Stimulated activated CD8-positive, alpha-beta memory T cell treated with anti-CD3 and anti-CD28 coated beads, Interleukin-7, amount 100 ng/mL, for 1 hour (primary cell): ENCODE measurements at places on chromosomes 16 and 17.
A peak's percentile ranks its signal among the peaks of the same experiment; 100 is the strongest.

GRCh38 chr17:26962255-26963162 is 331.4 kb upstream of the WSB1 start:
- DNase-seq = no peak

GRCh38 chr16:81556715-81557284 is 112.2 kb downstream of the CMIP start:
- peak; percentile 5 for DNase-seq

- no peak for DNase-seq
These were observed 5.9 kb downstream of the STRADA start for GRCh38 chr17:63735691-63736090.

DNA sequence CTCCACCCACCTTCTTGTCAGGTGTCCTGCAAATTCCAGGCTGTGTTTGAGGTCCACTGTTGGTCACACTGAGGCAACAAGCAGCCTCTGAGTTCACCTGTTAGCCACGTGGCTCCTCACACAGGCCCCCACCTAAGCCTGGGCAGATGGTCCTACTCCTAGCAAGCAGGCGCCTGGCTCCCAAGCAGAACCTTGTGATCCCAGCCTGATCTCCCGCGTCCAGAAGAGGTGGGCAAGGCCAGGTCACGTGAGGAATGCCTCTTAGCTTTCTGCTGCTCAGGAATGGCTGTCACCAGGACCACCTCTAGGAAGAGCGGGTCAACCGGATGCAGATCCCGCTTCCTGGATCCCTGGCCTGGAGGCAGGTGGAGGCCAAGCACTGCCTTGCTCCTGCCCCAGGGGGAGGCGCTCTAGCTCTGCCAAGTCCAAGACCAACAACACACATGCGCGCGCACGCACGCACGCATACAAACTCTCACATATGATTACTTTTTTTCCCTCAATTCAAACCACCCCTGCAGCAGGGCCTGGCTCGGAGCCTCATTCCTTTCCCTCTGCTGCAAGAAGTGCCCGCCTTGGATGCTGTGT is 9.5 kb downstream of the CYB561 start:
- DNase-seq = no peak

- no peak for DNase-seq
These were observed 703.5 kb upstream of the RBFOX1 start for GRCh38 chr16:6629110-6629509.

DNA sequence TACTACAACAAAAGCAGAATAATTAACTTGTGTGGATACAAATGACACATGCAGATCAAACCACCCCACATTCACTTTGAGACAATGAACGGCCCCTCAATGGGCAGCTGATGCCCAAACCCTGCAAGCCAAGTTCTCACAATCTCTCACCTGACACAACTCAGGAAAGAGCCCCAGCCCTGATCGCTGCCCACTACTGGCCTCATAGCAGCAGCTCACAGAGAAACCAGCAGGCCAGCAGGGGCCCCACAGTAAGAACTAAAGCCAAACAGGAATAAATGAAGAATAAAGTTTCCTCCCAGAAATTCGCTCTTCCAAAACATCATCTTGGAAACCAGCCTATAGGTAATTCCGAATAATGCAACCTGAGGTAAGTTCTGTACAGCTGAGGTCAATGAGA is 7.7 kb downstream of the AKTIP start:
- DNase-seq = no peak

- no peak for DNase-seq
These were observed 197.7 kb upstream of the NOG start for GRCh38 chr17:56395787-56396186.

- DNase-seq = no peak
These were observed 35.3 kb upstream of the CRHR1 start for GRCh38 chr17:45748731-45749310.

DNA sequence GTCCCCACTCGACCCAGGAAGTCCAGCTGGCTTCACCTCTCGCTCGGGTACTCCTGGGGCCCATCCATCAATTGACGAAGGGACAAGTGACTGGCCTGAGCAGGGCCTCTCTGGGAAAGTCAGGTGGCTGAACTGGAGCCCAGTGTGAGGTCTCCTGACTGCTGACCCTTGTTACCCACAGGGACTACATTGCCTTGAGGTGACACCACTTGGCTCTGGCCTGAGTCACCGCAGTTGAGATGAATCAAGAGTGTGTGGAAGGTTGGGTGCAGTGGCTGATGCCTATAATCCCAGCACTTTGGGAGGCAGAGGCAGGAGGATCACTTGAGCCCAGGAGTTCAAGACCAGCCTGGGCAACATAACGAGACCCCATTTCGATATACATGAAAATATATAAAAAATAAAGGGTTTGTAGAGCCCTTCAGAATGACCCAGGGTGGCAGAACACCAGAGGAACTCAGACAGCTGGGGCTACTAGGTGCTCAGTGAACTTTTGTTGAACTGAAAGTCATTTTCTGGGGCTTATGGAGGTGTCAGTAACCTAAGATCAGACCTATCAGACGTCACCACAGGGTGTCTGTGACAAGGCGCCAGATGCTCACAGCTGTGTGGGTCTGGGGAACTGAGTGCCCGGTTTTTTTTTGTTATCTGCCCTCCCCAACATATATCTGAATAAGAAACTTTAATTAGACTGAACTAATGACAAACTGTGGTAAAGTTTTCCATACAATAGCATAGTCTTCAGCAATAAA is 14.8 kb upstream of the ZFP90 start:
- DNase-seq = no peak
